Testis (tissue), 5 donors: ENCODE measurements at places on chromosomes 16 and 17.

DNA sequence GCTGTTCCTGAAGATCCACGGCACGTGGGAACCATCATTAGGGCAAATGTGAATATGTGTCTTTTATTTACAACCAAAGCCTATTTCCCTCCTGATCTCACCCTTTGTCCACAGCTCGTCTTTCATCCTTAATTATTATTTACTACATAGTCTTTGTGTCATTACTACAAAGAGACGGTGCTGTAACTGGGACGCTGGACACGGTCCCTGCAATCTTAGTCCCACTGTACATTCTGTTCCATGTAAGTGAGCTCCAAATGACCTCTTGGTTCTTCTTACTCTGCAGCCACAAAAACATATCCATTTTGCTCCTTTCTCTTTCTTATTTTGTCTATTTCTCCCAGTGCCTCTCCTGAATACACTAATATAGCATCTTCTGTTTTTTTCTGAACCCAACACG lies 12.7 kb upstream of the KRT23 start:
- DNase-seq: peak; percentile 66

GRCh38 chr16:52318302-52319009 lies 228.5 kb downstream of the TOX3 start:
- DNase-seq: no peak

- DNase-seq: no peak
These were observed 396.4 kb upstream of the CCL2 start for GRCh38 chr17:33858682-33859081.

GRCh38 chr17:77178563-77178962 lies 37.8 kb downstream of the SEC14L1 start:
- DNase-seq: peak; percentile 43

DNA sequence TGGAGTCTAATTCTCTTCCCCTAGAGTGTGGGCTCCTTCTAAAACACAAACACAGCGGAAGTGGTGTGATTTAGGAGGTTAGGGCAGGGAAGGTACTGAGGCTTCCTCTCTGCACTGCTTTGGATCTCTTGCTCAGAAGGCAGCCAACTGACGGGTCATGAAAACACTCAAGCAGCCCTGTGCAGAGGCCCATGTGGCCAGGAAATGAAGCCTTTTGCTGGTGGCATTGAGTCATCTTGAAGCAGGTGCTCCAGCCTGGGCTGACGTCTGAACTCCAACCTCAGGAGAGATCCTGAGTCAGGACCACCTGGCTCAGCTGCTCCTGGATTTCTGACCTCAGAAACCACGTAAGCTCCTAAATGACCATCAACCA lies 72.9 kb downstream of the MRM1 start:
- no peak for DNase-seq

DNA sequence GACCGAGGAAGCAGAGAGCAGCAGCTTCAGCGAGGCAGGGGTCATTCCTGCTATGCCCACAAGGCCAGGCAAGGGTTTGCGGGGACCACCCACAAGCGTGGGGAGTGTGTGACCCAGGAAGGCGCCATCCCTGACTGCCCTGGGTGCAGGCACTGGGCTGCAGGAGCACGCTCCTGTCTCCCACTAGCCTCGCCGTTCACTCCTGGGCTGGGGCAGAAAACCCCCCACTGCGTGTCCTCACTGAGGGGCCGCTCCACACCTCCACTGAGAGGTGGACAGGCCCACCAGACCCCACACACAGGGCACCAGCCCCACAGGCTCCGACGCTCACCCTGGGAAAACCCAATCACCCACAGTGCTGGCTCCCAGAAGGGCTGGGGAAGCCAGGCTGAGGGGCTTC lies 56.1 kb downstream of the KLHDC4 start:
- no peak for DNase-seq

DNA sequence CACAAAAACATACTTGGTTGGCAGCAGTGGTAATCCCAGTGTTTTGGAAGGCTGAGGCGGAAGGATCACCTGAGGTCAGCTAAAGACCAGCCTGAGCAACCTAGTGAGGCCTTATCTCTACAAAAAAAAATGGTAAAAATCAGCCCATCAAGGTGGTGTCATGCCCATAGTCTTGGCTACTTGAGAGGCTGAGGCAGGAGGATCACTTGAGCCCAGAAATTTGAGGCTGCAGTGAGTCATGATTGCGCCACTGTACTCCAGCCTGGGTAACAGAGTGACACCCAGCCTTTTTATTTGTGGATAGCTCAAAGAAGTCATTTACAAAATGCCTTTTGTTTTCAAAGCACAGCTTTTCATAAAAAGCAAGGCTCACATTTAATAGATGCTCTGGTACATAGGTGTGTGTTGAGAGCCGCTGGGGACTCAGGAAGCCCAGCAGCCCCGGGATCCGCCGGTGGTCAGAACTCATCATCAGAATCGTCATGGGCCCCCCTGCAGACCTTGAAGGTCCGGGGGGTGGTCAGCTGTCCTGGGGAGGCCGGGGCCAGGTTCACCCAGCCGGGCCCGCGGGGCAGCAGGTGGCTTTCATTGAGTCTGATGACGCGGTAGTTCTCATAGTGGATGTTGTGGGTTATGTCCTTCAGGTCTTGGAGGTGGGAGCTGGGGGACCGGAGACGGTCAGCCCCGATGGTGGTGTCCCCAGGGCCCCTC lies 10.5 kb upstream of the ZNF500 start:
- DNase-seq: no peak

GRCh38 chr16:71504901-71505300 lies 15.8 kb upstream of the ZNF19 start:
- DNase-seq: no peak

- no peak for DNase-seq
These were observed 22.6 kb downstream of the CDRT4 start for GRCh38 chr17:15444805-15445204.

- DNase-seq: no peak
These were observed 6.7 kb upstream of the MSL1 start for GRCh38 chr17:40115101-40115436.

DNA sequence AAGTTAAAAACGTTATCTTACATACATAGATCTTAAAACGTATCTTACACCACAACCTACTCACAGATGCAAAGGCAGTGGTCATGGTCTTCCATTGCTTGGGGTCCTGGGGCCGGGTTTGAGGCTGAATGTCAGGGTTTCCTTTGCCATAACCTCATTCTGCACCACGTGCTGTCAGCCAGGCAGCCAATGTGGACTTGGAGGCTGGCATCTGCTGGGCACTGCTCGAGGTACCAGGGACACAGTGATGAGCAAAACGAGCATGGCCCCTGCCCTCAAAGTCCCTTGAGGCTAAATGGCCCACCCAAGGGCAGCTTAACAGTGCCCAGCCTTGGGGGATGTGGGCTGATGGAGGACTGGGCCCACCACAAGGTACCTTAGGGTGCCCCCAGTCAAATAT lies 35.8 kb upstream of the RGS9 start:
- DNase-seq: no peak

GRCh38 chr17:72446118-72446517 lies 325.3 kb downstream of the SOX9 start:
- no peak for DNase-seq

DNA sequence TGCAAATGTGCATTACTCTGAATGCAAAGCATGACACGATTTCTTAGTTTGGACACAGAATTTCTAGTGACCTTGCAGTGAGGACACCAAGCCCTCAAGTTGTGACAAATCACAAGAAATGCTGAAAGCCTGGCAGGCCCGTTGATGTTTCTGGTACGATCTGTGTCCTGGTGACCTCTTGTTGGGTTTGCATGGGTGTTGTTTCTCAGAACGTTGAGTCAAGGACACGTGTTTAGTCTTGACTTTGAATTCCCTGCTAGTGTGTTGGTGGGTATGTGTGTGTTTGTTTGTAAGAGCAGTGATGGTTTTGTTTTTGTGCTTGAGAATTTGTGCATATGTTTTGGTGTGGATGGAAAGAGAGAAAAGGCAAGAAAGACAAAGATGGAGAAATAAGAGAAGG lies 37.8 kb upstream of the MAF start:
- no peak for DNase-seq

- no peak for DNase-seq
These were observed 5.9 kb downstream of the UBTF start for GRCh38 chr17:44213403-44214229.

- peak; percentile 4 for DNase-seq
These were observed 14.4 kb upstream of the CLEC18A start for GRCh38 chr16:69936751-69937211.

- DNase-seq: no peak
These were observed 189.7 kb downstream of the CHD9NB start for GRCh38 chr16:52863000-52863399.

GRCh38 chr16:81437865-81438264 lies 6.7 kb upstream of the CMIP start:
- no peak for DNase-seq

- DNase-seq: no peak
These were observed 71.5 kb downstream of the WWP2 start for GRCh38 chr16:69833357-69834282.

- no peak for DNase-seq
These were observed 85.1 kb downstream of the PRKCB start for GRCh38 chr16:23920899-23921298.

DNA sequence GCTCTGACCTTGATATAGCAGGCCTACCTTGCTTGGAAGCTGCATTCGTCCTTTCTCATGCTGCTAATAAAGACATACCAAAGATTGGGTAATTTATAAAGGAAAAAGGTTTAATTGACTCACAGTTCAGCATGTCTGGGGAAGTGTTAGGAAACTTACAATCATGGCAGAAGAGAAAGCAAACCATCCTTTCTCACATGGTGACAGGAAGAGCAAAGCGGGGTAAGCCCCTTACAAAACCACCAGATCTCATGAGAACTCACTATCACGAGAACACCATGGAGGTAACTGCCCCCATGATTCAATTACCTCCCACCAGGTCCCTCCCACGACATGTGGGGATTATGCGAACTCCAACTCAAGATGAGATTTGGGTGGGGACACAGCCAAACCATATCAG lies 6.0 kb upstream of the MAPT start:
- no peak for DNase-seq

DNA sequence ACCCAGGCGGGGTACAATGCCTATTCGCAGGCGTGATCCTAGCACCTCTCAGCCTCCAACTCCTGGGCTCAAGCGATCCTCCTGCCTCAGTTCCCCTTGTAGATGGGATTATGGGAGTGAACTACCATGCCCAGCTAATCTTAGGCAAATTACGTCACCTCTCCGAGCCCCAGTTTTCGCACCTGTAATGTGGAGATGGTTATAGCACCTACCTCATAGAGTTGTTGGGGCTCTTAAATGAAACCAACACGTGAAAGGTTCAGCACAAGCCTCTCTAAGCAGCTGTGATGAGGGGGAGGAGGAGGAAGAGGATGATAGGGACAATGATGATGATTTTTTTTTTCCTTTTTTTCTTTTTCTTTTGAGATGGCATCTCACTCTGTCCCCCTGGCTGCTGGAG lies 59.9 kb downstream of the ABR start:
- no peak for DNase-seq

DNA sequence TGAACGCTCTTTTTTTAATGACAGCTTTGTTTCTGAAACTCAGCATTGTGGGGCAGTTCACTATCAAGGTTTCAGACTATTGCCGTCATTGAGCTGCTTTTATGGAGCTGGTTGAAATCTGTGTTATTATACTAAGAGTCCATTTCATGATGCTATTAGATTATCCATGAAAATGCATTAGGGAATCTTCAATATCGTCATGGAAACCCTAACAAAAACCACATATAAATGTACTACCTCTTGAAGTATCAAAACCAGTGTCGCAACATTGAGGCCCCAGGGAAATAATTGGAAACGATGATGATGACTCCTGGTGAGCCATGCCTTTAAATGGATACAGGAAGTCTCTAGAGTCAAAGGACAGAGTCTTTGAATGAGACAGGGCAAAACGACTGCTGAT lies 231.6 kb upstream of the CPHXL start:
- no peak for DNase-seq

GRCh38 chr16:10770907-10771306 lies 27.3 kb downstream of the NUBP1 start:
- DNase-seq: no peak

GRCh38 chr17:279776-280175 lies 72.8 kb downstream of the RPH3AL start:
- no peak for DNase-seq

GRCh38 chr17:7479213-7480088 lies at the start of gene ZBTB4:
ZBTB4 (minus strand) TSS chr17:7479631; CDS start chr17:7466801, 12,830 bp downstream.
- DNase-seq: peak; percentile 60

DNA sequence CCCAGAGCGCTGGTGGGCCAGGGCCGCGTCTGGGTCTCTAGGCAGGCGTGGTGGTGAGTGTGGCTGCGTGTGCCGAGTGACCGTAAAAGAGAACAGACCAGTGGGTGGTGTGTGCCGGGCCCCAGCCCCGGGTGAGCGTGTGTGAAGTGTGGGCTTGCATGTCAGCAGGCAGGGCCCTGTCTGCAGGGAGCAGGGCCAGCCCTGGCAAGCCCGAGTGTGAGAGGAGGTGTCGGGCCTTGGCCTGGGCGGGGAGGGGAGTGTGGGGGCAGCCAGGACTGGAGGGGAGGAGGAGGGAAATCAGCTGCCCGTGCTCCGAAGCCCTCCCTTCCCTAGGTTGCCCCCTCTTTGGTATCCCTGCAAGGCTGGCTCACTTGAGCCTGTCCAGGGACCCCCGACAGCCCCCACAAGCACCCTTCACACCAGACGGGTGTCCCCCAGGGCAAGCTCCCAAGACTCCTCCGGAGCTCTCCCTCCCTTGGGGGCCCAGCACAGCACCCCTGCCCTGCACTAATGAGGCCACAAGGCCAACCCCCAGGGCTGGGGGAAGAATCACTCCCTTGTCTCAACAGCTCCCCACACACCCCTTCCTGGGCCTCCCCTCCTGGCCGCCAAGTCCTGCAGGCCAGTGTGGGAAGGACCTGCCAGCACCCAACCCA lies 1.9 kb downstream of the USH1G start:
- DNase-seq: no peak

- no peak for DNase-seq
These were observed 46.9 kb downstream of the SYCE1L start for GRCh38 chr16:77246150-77246549.

- no peak for DNase-seq
These were observed 100.6 kb upstream of the CACNG5 start for GRCh38 chr17:66734186-66734943.

GRCh38 chr16:59400830-59401229 lies 666.7 kb upstream of the GOT2 start:
- no peak for DNase-seq

DNA sequence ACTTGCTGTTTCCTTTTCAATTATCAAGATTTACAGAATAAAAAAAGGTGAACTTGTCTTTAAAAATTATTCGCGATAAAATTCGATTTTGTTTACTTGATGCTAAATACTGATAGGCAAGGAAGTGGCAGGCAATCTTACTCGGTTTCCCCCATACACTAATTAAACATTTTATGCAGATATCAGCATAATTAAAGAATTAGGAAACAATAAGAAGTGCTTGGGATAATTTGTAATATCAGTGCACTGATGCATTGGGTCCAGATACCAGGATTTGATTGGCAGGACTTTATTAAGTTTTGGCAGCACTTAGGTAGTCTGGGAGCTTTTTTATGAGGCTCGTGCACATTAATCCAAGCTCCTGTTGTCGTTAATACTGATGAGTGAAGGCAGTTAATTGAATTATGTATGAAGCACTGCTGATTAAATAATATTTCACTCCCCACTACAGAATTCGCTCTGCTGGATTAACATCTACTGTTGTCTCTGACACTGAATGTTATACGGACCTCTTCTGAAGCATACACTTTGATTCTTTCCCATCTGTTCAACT lies 165.6 kb downstream of the CA10 start:
- no peak for DNase-seq
